ENCODE measurements at places on chromosomes 13 and 19. TPM values are rescaled to one million over a fixed set of nuclear protein-coding genes. Genes with fewer than 3 reads are reported as not detected.

SOX1 gene
- total RNA-seq, result not detected

GRCh38 chr19:43124360-43124759 is 41.9 kb upstream of the PSG2 start:
- H3K27ac ChIP-seq, result no peak overlapping the region
- H3K4me3 ChIP-seq, result no peak overlapping the region
- peaks cover 10% of the 10 kb centered on the region for H3K27me3 ChIP-seq
- ATAC-seq, result no peak
- H3K4me1 ChIP-seq, result no peaks in the 10 kb centered on the region
- H3K36me3 ChIP-seq, result no peaks in the 10 kb centered on the region

DNA sequence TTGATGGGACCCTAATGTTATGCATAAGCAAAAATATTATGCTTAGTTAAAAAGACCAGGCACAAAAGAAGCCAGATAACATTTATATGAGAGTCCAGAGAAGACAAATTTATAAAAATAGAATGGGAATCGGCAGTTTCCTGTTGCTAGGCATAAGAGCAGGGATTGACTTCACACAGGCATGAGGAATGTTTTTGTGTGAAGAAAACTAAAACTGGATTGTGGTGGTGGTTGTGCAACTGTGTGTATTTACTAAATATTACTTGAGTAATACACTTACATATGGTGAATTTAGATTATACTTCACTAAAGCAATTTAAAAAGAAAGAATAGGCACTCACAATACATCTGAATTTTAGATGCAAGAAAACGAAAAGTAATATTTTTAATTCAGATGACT is 108.3 kb downstream of the SLITRK1 start:
- no peaks in the 10 kb centered on the region for H3K36me3 ChIP-seq
- ATAC-seq, result no peak
- no peak overlapping the region for H3K27ac ChIP-seq
- H3K4me1 ChIP-seq, result no peaks in the 10 kb centered on the region
- H3K4me3 ChIP-seq, result no peak overlapping the region

- no peak overlapping the region for H3K27ac ChIP-seq
- H3K36me3 ChIP-seq, result no peaks in the 10 kb centered on the region
- no peak for ATAC-seq
Observed at GRCh38 chr13:111367340-111367739, 46.9 kb downstream of the TEX29 start.

DNA sequence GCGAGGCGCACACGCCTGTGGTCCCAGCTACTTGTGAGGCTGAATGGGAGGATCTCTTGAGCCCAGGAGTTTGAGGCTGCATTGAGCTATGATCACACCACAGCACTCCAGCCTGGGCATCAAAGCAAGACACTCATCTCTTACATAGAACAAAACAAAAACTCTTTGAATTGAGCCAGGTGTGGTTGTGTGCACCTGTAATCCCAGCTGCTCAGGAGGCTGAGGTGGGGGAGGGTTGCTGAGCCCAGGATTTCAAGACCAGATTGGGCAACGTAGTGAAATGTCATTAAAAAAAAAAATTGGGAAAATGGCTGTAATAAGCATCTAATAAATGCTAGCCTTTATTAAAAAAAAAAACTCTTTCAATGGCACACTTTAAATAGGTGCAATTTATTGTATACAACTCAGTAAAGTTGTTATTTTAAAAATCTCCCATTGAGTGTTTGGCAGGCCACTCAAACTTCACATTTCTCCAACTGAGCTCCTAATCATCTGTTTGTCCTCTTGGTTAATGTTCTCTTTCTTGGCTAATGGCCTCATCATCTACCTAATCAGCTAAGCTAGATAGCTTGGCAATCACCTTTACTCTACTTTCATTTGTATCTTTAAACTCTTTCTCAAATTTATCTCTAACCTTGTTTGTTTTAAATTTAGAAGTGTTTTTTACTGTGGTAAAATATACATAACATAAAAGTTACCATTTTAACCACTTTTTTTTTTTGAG is 28.1 kb upstream of the HMGB1 start:
- no peak for ATAC-seq
- H3K27me3 ChIP-seq, result no peaks in the 10 kb centered on the region
- no peaks in the 10 kb centered on the region for H3K36me3 ChIP-seq
- H3K27ac ChIP-seq, result no peak overlapping the region
- no peaks in the 10 kb centered on the region for H3K4me1 ChIP-seq
- H3K4me3 ChIP-seq, result no peak overlapping the region

- ATAC-seq, result no peak
- no peaks in the 10 kb centered on the region for H3K4me1 ChIP-seq
- H3K4me3 ChIP-seq, result peak overlapping the region; percentile 95
- H3K27ac ChIP-seq, result peak overlapping the region; percentile 84
Observed at GRCh38 chr19:13952931-13953531, 722 bp downstream of the DCAF15 start.

DNA sequence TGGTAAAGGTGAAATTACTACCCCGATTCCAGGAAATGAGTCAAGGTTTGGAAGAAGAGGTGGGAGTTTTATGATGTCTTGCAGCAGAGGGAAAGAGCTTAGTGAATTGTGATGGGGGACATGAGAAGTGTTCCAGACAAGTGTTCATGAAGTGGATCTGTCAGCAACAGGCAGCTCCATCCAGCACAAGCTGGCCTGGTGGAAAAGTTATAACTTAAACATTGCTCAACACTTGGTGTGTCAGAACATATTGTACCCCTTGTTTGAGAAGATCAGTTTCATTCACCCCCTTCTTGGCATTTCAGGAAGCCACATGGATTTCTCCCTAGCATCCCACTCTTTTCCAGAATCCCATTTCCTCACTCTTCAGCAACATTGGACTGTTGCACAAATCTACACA is 222.0 kb downstream of the B3GLCT start:
- H3K27ac ChIP-seq, result no peak overlapping the region
- H3K4me1 ChIP-seq, result peaks cover 15% of the 10 kb centered on the region
- H3K27me3 ChIP-seq, result no peaks in the 10 kb centered on the region

Data from gastroesophageal sphincter (tissue), 4 donors.